ENCODE measurements at places on chromosomes 7 and 10.
A peak's percentile ranks its signal among the peaks of the same experiment; 100 is the strongest.

DNA sequence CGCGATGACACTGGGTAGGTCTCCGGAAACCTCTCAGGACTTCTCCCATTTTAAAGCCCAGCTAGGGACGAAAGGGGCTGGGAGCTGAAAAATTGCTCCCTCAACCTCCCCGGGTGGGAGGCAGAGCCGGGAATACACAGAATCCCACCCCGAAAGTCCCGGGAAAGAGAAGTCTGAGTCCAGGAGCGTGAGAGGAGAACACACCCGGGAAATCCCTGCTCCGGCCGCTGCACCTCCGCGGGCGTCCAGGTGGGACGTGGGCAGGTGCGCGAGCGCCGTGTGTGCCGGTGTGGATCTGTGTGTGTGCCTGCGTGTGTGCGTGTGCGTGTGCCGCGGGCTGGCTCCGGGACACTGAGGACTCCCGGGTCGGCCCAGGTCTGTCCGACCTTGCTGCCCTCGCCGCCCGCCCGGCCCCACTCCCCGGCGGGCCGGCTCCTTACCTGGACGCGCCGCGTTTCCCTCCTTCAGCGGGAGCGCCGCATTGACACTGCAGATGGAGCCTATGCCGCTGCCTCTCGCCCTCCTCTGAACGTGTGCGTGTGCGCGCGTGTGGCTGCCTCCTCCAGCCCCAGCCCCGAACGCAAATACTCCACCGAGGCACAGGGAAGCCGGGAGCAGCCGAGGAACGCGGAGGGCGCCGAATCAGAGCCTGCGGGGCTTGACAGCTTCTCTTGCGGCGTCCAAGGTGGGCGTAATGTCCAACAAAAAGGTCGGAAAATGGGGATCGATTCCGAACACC lies at the start of gene PLXNA4:
Gene PLXNA4 (minus strand): TSS at position 489 of the 739 bp plus-strand sequence. CDS start 67,777 bp downstream, outside the sequence.
- DNase-seq: no peak

GRCh38 chr10:110860576-110861241 lies 11.0 kb upstream of the PDCD4 start:
- DNase-seq: no peak

GRCh38 chr7:46003896-46004875 lies 83.1 kb upstream of the IGFBP3 start:
- peak; percentile 67 for DNase-seq

DNA sequence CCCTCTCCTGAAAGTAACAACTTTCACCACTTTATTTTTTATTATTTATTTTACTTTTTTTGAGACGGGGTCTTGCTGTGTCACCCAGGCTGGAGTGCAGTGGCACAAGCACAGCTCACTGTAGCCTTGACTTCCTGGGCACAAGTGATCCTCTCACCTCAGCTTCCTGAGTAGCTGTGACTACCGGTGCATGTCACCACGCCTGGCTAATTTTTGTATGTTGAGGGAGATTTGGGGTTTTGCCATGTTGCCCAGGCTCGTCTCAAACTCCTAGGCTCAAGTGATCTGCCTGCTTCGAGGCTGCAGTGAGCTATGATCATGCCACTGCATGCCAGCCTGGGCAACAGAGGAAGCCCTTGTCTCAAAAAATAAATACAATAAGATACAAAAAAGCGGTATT lies 14.9 kb upstream of the SLIT1 start:
- DNase-seq: no peak

GRCh38 chr7:42869131-42870020 lies 42.5 kb downstream of the C7orf25 start:
- DNase-seq: no peak

GRCh38 chr7:18607025-18607424 lies 111.5 kb downstream of the HDAC9 start:
- no peak for DNase-seq

- DNase-seq: no peak
These were observed 568.1 kb upstream of the FOXK1 start for GRCh38 chr7:4113976-4114375.

- DNase-seq: no peak
These were observed 243.0 kb downstream of the WDR37 start for GRCh38 chr10:1299041-1299726.

Measured in epithelial cell of proximal tubule (primary cell).